EL (cell line): ENCODE measurements at places on chromosomes 5 and 9.

DNA sequence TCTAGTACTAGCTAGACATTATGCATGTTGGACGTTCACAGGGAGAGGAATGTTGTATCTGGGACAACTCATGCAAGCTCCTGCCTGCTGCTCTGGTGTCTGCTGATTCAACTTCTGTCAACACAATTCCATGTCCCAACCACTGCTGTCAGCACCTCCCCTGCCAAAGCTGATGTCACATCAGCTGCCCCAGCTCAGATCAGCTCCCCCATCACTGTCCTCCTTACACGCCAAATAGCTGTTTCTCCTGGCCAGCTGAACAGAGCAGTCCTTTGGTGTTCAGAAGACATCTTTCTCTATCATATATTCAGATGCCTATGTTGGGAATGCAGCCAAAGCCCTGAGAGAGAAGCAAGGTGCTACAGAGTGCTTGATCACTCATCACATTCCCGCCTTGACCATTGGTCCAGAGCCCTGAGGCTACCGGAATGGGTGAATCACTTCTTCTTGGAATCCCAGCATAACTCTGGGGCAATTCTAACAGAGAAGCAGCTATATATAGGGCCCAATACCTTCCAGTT, 223.3 kb downstream of the SEC61B start:
- peak; percentile 97 for DNase-seq

GRCh38 chr5:172364773-172365172, 81.2 kb upstream of the UBTD2 start:
- no peak for DNase-seq

- peak; percentile 69 for DNase-seq
Measured at GRCh38 chr5:68331192-68332079, 115.9 kb downstream of the PIK3R1 start.

DNA sequence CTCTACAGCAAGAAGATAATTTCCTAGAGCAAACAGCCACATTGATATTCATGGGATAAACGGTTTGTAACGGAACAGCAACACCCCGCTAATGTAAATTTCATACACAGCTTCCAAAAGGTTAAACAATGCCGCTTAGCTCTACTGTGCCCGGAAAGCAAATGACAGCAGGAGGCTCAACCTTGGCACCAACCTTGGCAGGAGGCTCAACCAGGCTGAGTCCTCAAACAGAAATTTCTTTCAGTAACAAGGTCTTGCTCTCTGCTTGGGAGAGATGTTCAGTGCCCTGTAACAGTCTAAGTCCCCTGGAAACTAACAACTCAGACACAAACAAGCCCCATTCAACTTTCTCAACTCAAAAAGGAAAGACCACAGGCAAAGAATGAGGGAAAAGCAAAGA, 11.1 kb upstream of the PPP1R2B start:
- no peak for DNase-seq

DNA sequence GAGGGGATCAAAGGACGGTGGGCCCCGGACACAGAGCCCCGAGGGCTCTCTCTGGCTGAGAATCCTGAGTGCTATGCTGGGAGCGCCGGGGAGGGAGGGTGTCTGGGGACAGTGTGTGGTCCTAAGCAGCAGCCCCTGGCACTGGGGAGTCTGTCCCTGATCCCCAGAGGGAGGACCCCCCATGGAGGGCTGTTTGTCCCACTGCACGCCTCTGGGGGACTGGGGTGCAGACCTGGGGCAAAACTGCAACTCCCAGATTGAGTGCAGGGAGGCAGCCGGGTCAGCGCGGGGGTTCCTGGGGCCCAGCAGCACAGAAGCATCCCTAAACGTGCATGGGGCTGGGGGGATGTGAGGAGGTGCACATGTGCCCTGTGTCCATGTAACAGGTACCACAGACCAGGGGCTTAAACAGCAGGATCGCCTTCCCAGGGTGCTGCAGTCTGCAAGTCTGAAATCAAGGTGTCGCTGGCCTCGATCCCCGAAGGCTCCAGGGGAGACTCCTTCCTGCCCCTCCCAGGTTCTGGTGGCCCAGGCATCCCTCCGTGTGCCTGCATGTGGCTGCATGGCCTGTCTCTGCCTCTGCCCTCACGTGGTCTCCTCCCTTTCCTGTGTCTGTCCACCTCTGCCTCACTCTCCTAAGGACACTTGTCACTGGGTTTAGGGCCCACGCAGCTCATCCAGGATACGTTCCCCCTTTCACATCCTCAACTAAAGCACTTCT, 35.9 kb upstream of the IRX4 start:
- DNase-seq: no peak

DNA sequence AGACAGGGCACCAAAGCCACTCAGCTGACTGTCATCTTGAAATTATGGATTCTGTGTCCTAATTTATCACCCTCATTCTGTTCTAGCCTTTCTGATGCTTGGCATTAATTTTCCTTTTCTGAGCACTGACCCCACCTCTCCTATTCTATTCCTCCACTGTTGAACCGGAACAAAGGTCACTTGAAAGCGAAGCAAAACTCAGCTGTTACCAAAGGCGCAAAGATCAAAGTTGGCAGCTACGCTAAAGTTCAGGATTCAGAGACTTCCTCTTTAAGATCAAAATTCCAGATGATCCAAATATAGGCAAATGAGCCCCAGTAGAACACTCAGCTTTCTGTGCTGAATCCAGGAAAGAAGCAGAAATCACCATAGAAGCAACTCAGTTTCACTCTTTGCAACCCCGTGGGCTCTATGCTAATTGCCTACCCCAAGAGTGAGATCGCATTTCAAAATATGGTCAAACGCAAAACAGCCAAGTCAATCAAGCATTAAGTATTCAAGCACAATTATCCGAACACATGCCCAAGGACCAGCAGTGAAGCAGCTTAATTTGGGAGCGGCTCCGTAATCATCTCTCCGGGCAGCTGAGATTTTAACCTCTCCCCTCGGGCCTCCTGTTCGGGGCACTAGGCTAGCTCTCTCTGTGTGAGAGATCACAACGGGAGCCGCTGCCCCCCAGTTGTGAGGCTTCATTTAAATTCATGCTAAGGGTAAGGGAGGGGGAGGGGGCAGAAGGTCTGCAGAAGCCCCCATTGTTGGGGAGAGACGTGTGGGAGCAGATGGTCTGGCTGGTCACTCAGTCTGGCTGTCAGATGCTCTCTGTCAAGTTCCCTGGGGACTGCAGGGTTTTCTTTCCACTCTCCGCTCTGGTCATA, 288.6 kb downstream of the ELAVL2 start:
- no peak for DNase-seq

- peak; percentile 87 for DNase-seq
Measured at GRCh38 chr5:167770461-167770860, 521.0 kb upstream of the WWC1 start.

- no peak for DNase-seq
Measured at GRCh38 chr9:135374591-135374990, 105.0 kb upstream of the PPP1R26 start.

DNA sequence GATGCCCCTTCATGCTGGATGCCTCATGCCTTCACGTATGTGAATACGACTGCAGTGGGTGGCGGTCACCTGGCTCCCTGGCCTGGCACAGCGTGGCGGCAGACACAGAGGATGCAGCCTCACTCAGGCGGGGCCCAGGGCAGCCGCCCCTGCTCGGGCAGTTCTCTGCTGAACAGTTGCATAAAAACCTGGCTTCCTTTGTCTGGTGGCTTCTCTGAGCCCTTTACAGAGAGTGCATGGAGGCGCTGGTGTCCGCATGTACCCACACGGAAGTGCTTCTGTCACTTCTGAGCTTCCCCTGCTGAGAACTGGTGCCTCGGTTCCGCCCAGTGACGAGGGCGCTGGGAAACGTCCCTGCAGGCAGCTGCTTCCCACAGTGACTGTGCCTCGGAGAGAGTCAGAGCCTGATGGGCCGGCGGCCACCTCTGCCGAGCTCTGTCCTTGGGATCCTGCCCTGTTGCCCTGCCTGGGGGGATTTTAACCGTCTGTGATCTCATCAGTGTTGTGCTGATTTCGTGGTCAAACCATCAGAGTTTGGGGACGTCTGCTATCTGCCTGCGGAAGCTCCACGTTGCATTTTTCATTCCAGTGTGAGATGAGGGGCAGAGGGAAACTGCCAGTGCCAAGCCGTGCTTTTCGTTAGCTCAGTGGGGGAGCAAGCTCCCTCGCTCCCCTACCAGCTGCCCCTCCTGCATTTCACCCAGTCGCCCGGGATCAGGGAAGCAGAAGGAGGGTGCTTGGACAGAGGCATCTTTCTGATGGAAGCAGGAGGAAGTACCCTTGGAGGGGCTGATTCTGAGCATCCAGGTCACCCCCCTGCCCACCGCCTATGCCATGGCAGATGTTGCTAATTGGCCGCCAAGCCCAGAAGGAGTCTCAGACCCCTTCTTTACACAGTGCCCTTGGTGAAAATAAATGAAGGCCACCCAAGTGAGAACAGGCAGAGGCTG, 153.0 kb upstream of the COL5A1 start:
- peak; percentile 66 for DNase-seq

GRCh38 chr5:139243425-139243970, 45.3 kb upstream of the SIL1 start:
- DNase-seq: no peak

DNA sequence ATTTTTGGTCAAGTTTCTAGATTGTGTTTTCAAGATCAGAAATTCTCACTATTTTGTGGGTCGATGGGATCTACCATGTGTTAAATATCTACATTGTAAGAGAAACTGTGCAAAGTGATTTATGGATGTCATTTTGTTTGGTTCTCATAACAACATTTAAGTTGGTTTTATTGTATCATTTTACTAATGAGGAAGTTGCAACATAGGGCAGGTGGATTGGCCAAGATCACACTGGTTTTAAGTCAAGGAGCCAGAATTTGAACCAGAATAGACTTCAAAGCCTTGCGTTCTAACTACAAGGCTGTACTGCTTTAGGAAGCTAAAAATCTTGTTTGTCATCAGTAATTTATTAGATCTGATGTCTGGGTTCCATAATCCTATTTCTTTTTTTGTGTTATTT, 23.4 kb downstream of the SH3TC2 start:
- no peak for DNase-seq

GRCh38 chr5:167998148-167998767, 293.2 kb upstream of the WWC1 start:
- DNase-seq: no peak

- peak; percentile 77 for DNase-seq
Measured at GRCh38 chr5:61330845-61331406, 1.1 kb upstream of the ZSWIM6 start.

- DNase-seq: peak; percentile 19
Measured at GRCh38 chr5:472076-472655, 29.2 kb downstream of the EXOC3 start.

DNA sequence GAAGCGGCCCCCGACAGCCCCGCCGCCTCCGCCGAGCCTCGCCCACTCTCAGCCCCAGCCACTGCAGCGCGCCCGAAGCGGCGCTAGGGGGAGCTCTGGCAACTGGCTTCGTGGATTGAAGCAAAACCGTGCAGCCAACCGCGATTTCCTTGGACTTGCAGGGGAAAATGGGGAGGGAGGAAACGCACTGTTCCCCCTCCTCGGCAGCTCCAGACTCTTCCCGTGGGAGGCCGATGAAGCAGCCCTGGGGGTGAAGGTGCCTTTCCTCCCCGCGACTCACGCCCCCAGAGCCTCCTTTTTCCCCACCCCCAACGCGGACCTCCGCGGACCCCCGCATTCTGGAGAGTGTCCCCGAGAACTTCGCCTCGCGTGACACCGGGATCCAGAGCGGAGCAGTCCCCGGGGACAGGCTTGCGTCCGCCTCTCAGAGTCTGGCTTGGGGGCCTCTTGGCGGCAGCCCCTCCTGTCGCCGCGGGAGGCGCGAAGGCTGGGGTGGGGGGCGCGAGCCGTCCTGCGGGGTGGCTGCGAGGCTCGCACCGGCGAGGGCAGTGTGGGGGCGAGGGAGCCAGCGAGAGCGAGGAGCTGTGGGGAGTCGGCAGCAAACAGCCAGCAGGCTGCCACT, 3.8 kb downstream of the IER5L start:
- peak; percentile 89 for DNase-seq

DNA sequence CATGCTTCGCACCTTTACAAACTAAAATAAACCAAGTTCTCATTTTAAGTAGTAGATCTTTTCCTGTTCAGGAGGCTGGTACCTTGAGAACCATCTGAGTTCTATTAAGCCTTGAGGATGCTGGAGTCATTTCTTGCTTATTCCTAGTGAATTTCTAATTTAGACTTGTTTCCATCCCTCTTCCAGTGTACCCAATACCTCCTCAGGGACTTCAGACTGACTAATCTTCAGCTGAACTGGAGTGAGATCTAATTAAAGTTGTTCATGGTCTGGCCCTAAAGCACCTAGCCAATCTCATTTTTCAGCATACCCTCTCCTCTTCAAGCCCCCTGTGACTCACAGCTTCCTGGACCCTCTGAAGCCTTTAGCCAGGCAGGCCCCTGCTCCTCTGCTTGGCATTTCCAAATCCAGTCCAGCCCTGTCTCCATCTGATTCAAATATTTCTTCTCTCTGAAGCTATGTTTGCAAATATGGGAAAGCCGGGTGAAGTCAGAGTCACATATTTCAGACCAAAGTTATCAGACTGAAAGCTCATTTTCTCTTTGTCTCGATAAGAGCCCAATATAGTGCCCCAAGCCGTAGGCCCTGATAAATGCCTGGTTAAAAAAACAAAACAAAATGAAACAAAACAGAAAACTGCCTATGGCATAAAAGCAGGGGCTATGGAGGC, 19.4 kb upstream of the TNFSF15 start:
- DNase-seq: no peak

DNA sequence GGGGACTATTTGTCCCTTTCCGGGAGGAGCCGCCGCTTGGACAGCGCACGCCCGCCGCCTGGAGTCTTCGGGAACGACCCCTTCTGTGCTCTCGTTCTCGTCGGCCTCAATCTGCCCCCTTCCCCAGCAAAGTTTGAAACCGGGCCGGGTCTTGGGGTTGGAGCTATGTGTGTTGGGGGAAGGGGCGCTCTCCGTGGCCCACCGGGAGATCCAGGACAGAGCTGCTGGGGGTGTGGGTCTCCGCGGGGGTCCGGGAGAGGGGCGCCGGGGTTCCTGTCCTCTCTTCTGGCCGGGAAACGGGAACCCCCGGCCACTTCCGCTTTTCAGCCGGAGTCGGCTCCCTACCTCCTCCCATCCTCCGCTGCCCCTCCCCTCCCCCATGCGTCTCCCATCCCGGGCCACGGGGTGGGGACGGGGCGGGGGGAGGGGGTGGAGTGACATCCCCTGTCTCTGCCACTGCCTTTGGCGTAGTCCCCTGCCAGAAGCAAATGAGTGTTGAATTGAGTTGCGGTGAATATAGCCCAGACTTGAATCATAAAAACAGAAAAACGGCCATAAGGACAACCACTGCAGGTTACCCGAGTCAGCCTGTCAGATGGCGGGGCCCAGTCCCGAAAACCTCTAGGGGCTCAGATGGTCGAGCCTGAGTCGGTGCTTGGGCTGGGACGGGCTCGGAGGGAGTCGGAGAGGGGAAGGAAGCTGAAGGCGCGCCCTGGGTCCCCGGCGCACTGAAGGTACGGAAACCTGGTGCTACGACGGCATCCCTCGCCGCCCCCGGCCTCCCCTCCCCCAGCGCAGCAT, 1.1 kb downstream of the CPLX2 start:
- DNase-seq: no peak

DNA sequence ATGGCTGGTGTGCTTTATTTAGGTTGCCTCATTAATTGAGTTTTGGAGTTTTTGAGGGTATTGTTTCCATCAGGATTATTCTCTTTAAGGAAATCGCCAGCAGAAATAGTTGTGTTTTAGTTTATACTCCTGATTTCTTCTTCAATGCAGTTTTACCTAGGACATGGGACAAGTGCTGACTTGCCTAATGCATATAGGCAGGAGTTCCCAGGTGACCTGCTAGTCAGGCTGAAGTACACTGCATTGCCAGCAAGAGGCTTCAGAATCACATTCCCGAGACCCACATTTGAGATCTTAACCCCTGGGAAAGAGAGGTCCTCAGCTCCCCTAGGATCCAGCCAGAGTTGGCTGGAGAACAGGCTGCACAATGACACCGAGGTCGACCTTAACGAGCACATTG, 1.5 kb upstream of the OR1N2 start:
- DNase-seq: no peak
